ENCODE measurements at places on chromosomes 7 and 10.

- no peak for DNase-seq
Measured at GRCh38 chr7:136266457-136266856, 289.3 kb upstream of the MTPN start.

DNA sequence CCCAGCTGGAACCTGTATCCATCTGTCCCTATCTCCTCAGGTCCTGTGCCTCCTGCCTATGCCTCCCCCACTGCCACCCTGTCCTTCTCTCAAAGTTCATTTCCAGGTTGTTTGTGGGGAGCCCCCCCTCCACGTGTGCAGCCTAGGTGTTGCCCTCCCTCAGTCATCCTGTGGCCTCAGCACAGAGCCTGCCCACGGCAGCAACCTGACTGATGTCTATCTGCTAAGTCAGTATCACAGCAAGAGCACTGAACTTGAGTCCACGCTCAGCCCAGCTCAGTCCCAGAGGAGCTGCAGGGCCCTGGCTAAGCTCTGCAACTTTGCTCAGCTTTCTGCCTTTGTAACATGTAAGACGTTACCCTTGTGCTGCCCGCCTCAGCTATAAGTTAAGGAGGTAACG is 28.7 kb downstream of the FAM53B start:
- DNase-seq = no peak

GRCh38 chr7:22647451-22648257 is 79.3 kb upstream of the IL6 start:
- peak; percentile 96 for DNase-seq

DNA sequence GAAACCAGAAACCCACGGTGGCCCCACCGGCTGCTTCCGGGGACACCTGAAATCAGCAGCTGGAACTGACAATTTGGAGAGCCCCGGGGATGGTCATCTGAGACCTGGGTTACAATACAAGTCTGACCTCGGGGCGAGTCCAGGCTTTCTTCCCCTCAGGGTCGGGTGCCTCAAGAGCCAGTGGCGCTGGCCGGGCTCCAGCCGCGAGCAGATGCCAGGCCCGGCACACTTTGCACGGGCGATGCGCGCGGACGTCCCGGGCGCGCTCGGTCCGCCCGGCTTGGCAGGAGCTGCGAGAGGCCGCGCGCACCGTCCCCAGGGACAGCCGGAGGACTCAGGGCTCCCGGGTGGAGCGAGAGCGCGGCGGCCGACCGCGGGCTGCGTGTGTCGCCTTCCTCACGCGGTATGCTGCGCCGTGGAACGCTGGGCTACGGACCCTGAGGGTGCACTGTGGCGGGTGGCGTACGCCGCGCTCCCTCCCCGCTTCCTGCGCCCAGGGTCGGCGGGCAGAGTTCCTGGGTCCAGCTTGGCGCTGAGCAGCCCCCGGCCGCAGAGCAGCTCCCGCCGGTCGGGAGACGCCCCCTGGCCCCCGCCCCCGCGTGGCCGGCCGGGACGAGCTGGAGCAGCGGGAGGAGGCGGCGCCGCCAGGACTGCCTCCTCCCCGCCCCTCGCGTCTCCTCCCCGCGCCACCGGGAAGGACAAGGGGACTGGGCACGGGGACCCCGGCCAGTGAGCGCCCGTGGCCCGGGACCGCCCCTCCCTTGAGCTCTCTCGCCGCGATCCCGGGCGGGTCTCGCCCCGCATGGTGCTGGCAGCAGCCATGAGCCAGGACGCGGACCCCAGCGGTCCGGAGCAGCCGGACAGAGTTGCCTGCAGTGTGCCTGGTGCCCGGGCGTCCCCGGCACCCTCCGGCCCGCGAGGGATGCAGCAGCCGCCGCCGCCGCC is at the start of gene RBM20:
RBM20 (plus strand) TSS at position 684 of the 945 bp plus-strand sequence; CDS start at position 803, 119 bp downstream.
- DNase-seq = no peak

GRCh38 chr7:33821970-33822369 is 83.4 kb upstream of the BMPER start:
- DNase-seq = no peak

- no peak for DNase-seq
Measured at GRCh38 chr7:98875501-98875900, 2.8 kb upstream of the TRRAP start.

DNA sequence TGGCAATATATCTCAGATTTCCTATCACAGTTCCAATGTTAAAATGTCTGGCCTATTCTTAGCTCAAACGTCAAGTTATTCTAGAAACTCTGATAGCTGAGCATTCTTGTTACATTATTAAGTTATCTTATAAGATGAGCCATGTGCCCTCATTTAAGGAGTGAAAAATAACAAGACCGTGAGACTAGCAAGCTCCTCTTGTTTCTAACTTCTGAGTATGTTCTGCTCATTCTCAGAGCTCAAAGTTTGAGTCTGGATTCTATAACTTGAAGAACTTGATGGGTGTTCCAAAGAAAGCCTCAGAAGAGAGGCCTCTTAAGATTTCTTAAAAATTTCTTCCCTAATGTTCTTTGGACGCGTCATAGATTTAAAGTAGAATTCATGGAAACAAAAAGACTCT is 215.2 kb downstream of the HTR7 start:
- peak; percentile 31 for DNase-seq

- DNase-seq = no peak
Measured at GRCh38 chr10:79360499-79361342, 13.5 kb downstream of the PPIF start.

GRCh38 chr10:78717200-78717599 is 351.6 kb upstream of the ZMIZ1 start:
- DNase-seq = no peak

DNA sequence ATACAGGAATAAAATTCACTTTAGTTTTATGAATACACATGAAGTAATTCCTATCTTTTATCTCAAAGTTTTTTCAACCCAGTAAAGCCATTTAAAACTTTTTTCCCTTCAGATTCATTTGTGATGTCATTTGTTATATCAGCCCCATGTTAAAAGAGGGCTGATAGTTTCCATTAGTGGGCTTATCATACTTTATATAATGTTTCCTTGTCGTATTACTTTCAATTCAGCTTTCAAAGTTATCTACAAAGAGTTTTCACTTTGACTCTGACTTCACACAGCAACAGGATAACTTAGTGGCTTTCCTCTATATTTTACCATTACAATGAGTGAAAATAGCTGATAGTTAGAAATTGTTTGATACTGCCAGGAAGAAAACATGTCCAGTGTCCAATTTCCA is 484.8 kb downstream of the SUGCT start:
- DNase-seq = no peak

DNA sequence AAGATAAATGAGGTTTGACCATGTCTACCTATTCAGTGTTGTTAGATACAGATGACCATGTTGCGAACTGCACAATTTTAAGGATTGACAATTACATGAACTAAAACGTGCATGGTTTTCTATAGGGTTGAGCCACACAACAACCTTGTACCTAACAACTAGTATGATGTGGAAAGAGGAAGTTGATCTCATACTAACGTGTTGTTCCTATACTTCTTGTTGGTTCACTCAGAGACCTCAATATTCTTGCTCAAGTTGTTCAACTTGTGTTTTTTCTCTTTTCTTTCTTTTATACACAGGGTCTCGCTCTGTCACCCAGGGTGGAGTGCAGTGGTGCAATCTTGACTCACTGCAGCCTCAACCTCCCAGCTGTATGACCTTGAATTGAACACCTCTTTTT is 6.1 kb upstream of the KEL start:
- no peak for DNase-seq

Measured in brain microvascular endothelial cell (primary cell).